Upper lobe of left lung (tissue), 6 donors: ENCODE measurements at places on chromosomes 1 and 21.
A peak's percentile ranks its signal among the peaks of the same experiment; 100 is the strongest.

- peak; percentile 69 for DNase-seq
Observed at GRCh38 chr21:36966066-36966820, at the start of gene HLCS. HLCS (minus strand) TSS chr21:36966669; CDS start chr21:36966638, 31 bp downstream.

DNA sequence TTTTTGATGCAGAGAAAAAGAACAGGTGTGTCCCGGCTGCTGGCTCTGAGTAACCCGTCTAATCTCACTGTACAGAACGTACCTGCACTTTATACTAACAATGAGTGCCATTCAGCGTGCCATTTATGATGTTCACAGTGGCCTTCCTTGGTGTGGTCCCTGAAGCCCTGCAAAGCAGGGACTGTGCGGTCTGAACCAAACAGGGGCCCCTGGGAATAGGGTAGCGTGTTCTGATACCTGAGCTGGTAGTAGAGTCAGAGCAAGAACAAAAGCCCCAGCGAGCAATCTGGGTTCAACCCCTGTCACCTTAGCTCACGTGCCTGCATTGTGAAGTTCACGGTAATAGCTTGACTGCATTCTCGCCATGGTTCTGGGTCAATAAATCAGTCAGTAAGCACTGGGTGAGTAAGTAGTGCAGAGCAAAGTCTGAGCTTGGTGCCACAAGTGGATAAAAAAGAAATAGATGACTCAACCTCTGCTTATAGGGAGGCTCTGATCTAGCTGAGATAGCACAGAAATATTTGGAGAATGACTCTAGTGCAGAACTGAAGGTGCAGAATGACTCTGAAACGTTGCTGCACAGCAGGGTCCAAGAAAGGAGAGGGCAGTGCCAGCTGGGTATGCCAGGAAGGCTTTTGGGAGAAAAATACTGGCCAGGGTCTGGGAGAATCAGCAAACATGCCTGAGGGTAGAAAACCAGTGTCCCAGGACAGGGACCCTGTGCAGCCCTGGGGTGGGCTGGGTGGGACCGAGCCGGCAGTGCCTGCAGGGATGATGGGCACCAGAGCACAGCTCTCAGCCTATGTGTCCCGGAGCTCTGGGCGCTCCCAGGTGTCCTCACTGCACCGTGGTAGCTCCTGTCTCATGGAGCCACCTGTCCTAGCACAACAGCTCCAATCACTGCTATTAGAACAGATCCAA lies 125.9 kb downstream of the RHOU start:
- DNase-seq = no peak

DNA sequence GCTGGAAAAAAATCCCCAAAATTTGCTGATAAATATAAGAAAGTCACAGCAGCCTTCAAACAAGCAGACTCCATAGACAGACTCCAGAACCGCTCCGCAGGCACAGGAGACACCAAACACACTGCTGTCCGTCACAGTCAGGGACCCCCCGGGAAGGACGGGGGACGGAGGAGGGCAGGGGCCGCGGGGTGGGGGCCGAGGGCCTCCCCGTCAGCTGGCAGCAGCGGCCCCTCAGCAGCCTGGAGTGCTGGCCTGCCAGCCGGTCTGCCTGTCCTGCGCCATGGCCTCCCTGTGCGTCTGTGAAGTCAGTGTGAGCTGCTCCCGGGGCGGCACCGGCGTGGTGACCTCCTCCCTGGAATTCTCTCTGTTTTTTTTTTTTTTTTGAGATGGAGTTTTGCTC lies 10.1 kb upstream of the C1orf159 start:
- peak; percentile 75 for DNase-seq

- DNase-seq = no peak
Observed at GRCh38 chr1:113751114-113751513, 8.2 kb downstream of the PHTF1 start.

GRCh38 chr1:36119456-36119855 lies 5.6 kb downstream of the COL8A2 start:
- DNase-seq = no peak

DNA sequence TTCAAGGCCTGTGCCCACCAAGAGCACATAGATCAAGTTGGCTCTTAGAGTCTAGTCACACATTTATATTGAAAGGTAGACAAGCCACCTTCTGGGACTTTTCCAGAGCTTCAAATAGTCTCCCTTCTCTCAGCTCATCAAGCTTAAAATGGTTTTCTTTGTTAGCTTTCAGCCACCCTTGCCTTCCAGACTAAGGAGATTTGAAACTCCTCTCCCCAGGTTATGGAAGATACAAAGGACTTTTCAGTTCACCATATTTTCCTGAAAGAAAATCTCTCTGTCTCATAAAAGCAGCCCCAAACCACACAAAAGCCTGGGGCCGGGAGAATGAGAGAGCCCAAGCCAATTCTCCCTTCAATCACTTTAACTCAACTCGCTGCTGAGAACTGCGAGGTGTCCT lies 134.1 kb downstream of the ZC3H11B start:
- no peak for DNase-seq

- DNase-seq = no peak
Observed at GRCh38 chr1:17929224-17929623, 174.1 kb downstream of the ACTL8 start.

GRCh38 chr1:185936641-185937040 lies 202.4 kb downstream of the HMCN1 start:
- DNase-seq = no peak
